Activated CD4-positive, alpha-beta T cell treated with anti-CD3 and anti-CD28 coated beads, Interleukin-2, amount 10 ng/mL, durations not matched to agents 7 days and 5 days (primary cell): ENCODE measurements at places on chromosomes 1 and 21.

DNA sequence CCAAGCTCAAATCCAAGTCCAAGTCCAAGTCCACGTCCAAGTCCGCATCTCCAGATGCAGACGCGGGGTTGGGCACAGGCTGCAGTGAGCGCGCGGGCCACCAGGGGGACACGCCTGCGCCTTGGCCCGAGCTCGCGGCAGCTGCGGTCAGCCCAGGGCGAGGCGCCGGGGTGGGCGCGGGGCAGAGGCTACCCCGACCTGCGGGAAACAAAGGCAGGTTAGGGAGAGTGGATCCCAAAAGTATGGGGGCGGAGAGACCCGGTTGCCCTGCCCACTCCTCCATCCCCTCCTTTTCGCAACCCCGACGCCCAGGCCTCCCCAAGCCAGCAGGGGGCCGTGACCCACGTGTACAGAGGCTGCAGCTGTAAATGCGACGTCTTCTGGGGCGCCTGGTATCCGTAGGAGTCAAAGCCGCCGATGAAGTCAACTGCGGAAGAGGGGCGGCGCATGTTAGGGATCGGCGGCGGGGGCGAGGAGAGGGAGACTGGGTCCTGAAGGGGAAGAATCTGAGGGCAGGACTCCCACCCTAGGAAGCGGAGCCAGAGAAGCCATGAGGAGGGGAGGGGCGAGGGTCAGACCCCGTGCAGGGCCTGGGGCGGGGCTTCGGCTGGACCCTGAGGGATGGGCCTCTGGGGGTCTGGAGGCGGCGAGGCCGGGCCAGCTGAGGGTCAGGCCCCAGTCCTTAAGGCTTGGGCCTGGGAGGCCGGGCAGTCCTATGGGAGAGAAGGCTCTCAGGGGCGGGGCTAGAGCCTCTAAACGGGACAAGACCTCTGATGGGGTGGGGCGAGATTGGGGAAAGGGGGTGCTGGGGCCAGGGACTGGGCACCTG, 58.0 kb downstream of the NKAIN1 start:
- DNase-seq, result peak; percentile 44

GRCh38 chr1:228228601-228229074, 20.8 kb downstream of the OBSCN start:
- DNase-seq, result no peak

GRCh38 chr1:116997636-116998035, 3.9 kb upstream of the CD101 start:
- DNase-seq, result no peak

GRCh38 chr1:10504249-10504648, 29.5 kb downstream of the PEX14 start:
- DNase-seq, result no peak

- DNase-seq, result no peak
These were observed 58.6 kb downstream of the XCL1 start for GRCh38 chr1:168634951-168635532.

DNA sequence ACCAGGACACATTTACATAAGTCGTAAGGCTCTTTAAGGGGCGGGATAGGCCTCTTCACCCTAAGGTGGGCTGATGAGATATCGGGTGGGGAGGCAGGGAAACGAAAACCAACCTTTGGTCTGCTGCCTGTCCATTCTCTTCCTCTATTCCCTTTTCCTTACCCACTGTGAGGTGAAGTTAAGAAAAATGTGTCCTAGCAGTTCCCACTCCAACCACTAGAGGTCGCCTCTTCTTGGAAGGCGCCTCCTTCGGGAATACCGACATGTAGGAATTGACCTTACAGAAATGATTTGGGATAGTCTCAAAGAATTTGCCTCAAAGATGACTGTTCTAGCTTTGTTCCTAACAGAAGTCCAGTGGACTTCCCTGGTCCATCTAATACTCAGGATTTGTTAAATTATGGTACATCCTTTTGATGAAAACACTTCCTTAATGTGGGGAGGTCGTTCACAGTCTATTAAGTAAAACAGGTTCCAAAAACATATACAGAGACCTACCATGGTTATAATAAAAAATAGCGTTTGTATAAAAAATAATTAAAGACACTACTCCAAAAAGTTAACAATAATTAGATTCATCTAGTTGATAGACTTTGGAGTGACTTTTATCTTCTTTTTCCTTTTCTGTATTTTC, 14.1 kb downstream of the AZIN2 start:
- no peak for DNase-seq

- no peak for DNase-seq
These were observed 42.4 kb upstream of the LRRC52 start for GRCh38 chr1:165501330-165501969.

GRCh38 chr1:202170726-202171125, 10.3 kb upstream of the PTPN7 start:
- no peak for DNase-seq

DNA sequence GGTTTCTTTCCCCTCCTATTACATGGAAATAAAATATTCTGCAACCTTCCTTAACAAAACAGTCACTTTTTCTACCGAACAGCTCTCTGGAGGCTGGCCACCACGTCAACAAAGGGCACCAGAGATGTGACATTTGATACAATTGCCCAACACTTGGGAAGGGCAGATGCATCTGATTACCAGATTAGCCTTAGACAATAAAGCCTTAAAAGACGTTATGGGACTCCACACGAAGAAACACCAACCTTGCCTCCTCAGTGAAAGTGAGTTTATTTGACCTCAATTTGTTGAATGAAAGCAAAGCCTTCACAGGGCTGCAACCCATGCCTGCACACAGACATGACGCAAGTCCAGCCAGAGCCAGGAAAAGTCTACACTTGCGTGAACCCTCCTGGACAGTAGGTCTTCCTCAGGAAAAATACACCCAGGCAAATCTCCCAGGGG, 136.1 kb downstream of the TGFBR3 start:
- no peak for DNase-seq

DNA sequence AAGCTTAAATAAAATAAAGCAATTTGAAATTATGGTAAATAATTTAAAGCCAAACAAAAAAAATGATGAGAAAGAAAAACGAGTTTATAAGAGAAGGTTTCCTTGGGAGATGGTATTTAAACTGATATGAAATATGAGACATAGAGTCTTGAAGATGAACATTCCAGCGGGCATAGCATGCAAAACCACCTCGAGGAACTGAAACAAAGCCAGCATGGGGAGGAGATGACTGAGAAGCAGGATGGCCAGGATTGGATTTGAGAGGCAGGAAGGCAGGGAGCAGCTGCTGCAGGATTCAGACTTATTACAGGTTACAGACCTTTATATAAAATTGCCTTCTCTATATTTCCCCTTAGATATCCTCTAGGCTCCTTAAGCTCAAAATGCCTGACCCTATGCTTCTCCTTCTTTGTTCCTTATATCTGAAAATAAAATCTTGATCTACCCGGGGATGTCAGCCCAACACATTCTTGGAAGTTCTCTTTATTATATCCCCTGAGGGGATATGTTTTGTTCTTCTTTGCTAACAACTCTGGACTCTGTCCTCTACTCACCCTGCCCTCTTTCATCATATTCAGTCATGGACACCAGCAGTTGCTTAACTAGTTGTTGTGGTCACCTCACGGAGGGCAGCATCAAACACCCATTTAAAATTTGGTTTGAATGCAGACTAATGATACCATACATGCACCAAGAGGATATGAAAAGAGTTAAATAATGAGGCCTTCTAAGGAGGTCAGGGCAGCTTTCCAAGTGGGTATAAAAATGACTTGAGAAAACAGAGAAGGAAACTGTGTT, 719.1 kb upstream of the B3GALT2 start:
- DNase-seq, result no peak

DNA sequence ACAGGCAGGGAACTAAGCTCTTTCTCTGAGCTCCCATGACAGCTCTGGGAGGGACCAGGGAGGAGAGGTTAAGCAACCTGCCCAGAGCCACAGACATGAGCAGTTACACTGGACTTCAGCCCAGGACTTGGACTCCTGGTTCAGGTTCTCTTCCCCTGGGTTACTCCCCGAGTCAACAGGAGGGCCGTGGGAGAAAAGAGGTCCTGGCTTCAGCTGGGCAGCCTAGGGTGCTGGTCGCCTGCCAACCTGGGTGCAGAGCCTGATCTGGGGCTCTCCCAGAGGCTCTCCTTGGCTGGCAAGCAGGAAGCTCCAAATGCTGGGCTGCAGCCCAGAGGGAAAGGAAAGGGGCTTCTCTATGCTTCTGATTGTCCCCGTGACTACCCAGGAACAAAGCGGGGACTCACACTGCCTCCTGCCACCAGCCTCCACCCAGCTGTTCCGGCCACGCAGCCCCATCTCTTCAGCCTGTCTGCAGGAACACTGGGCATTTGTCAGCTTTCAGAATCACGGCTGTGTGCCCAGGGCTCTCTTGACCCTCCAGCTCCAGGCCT, 141.8 kb downstream of the HIVEP3 start:
- DNase-seq, result no peak

- peak; percentile 69 for DNase-seq
These were observed 5.7 kb downstream of the GJB3 start for GRCh38 chr1:34786521-34787325.

DNA sequence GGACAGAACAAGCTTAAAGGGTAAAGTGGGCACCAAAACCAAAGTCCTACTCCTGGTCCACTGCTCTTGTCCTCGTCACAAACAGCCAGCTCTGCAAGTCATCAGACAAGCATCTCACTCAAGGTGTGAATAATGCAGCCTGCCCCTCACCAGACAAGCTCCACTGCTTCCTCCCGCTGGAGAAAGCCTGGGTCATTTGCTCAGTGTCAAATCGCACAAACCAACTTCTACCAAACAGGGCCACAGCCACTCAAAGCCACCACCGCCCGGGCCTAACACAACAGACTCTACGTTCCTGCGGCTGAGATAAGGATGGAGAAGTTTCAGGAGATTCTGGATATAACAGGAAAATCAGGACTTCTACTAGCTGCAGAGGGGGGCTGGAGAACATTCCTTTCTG, 3.3 kb downstream of the SSBP3 start:
- DNase-seq, result no peak

GRCh38 chr1:85048296-85049064, at the start of gene MCOLN3:
MCOLN3 (minus strand) TSS chr1:85048500; CDS start chr1:85045360, 3,140 bp downstream.
- DNase-seq, result peak; percentile 42

DNA sequence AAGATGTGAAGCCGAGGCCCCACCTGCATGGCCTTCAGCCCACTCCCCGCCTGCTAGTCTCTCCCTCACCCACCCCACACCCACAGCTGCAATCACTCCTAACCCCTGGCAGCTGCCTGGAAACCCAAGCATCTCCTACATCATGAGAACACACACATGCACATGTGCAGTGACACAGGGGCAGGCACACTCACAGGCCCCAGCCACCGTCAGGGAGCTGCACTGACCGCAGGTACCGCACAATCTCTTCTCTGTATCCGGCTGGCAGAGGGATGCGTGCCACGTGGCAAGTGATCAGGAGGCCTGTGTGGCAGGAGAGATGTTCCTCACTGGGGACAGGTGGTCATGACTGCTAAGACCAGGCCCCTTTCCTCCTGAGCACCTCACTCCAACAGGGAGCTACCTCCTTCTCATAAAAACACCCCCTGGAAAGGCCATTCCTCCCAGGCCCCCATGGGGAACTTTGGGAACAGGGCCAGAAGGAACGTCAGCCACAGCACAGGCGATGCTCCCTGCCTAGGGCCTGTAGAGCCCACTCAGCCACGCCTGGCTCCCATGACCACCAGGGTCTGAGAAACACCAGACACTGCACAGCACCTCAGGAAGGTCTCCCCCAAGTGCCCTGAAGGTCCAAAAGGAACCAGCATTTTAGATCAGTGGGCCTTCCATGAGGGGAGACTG, 6.0 kb downstream of the LSS start:
- no peak for DNase-seq
